Stromal cell of bone marrow (primary cell): ENCODE measurements at places on chromosomes 2 and 18.

DNA sequence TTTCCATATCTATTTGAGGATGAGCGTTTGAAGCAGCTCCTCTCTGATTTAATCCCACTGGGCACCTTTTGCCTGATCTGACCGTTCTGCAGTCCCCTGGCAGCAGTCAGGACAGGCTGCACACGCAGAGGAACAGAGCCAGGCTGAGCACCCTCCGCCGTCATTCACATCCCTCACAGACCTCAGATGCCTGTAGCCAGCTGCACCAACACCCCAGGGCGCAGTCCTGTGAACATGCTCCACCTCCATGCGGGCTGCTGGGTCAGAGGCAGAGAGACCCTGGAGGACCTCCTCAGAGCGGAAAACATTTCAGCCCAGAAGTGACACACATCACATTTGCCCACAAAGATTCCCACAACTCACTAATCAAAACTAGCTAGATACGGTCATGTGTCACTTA lies 146.1 kb downstream of the SEPTIN10 start:
- no peak for DNase-seq

GRCh38 chr2:190528521-190529001 lies 6.0 kb downstream of the NEMP2 start:
- no peak for DNase-seq

DNA sequence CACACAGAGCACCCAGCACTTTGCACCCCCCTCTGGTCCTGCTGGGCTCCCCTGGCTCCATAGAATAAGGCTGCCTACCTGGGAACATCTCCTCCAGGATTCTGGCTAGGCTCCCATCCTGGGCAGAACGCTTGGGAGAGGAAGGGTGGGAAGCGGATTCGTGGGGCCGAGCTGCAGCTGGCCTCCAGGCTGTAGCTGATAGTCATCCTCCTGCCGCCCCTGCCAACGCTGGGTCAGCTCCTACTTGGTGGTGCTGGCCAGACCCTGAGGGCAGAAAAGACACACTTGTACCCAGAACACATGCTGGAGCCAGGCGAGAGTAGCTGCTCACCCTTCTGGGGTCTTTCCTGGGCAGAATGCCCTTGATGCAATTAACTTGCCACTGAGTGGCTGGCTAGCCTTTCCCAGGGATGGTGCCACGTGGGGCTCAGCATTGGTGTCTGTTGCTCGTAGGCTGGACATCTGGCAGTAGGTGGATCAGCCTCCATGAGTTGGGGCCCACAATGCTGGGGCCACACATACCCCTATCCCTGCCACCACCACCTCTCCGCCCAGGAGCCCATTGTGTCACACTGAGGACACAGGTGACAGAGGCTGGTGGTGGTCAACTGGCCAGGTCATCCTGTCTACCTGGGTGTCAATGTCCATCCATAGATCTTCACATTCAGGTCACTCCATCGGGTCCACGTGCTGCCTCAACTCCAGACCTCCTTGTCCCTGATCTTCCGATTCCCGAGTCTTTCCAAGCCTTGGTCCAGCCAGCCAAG lies 112.8 kb downstream of the NDUFA10 start:
- no peak for DNase-seq

- no peak for DNase-seq
Measured at GRCh38 chr2:128787616-128788015, 468.9 kb upstream of the HS6ST1 start.

- DNase-seq, result peak; percentile 14
Measured at GRCh38 chr2:132909427-132909826, 239.4 kb upstream of the LYPD1 start.

- DNase-seq, result no peak
Measured at GRCh38 chr2:10083692-10084211, 3.5 kb upstream of the CYS1 start.

DNA sequence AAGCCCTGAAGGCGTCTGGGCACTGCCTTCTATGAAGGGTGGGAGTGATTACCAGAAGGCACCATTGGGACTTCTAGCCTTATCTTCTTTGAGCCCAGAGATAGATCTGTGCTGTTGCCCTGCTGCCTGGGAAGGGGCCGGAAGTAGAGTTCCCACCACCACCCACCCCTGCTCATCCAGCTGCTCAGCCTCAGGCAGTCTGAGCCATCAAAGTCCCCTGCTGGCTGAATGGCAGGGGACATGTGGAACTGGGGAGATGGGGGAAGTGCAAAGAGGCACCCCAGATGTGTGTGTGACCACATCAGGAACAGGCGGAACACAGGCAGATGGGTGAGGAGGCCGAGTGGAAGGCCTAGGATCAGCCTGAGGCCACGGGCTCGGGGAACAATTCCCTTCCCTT lies 3.3 kb upstream of the WNT10A start:
- no peak for DNase-seq

DNA sequence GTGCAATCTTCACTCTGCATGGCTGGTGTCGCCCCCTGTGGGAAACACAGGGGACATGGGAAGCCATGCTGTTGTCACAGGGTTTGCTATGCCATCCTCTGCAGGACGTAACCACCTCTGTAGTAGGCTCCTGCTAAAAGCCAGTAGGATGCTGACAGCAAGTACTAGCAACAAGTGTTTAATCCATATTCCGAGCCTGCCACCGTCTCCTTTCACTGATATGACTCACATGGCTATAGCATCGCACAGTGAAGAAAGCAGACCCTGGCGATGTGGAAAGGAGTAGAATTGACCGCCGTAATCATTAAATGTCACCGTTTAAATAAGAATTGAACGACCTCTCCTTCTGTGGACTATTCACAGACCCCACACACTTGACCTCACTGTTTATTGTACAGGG lies 57.8 kb downstream of the CD8B2 start:
- DNase-seq, result no peak

DNA sequence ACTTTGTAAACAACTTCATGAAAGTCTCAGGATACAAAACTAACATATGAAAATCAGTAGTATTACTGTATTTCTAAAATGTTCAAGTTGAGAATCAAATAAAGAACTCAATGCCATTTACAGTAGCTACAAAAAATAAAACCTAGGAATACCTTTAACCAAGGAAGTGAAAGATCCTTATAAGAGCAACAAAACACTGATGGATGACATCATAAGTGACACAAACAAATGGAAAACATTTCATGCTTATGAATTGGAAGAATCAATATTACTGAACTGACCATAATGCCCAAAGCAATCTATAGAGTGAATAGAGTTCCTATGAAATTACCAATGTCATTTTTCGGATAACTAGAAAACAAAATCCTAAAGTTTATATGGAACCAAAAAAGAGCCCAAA lies 1038.1 kb downstream of the SUCLG1 start:
- DNase-seq, result no peak

- DNase-seq, result no peak
Measured at GRCh38 chr2:28484835-28485234, 11.0 kb upstream of the PLB1 start.

GRCh38 chr2:110770404-110770958 lies 38.1 kb downstream of the ACOXL start:
- no peak for DNase-seq

DNA sequence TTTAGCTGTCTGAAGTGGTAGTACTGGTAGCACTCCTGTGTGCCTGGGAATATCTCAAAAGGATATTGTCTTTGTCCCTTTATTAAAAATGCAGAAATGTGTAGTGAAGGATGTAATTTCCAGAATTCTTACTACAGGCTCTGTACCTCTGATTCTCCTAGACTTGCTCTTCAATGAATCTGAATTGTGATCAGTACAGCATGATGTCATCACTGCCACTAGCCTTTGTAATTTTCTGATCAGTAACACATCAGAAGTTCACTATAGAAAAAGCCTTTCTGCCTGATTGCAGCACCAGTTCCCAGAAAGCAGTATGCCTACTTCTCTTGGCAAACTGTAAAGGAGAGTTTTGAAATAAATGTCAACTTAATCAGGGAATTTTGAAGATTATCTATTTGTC lies 29.2 kb upstream of the OTOF start:
- no peak for DNase-seq

DNA sequence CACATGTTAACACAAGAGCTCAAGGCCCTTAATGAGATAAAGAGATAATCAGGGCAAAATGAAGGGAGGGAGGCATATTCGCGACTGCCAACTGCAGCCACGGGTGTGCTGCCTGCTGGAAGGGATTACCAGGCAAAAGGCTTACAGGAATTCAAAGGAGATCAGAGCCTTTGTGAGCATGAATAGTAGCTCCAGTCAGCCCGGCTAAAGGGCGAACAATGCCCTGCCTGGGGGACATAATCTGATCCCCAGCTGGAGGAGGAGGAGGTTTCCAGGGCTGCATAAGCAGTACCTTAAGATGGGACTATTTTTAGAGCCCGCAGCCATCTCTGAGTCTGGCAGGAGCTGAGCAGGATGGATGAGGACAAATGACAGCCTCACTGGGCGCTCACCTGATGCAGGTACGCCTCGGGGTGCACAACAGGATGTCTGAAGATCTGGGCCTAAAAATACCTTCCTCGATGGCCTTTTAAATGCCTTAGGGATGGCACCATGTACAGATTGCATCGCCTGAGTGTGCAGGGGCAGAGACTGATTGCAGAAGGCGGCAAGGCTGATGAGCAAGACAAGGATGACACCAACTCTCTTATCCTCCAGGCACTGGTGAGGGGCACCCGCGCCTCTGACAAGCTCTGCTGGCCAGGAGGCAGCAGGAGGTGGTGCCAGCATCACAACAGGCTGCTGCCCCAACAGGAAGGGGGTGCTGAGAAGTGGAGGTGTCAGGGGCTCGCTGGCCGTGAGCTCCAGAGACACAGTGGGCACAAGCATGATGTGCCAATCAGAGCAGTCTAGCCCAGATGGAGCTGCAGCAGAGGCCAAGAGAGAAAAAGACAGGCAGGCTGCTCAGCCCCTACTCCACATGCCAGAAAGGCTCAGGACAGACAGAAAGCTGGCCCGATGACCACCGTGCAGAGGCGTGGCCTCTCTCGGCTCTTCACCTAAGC lies 111.4 kb downstream of the EIPR1 start:
- DNase-seq, result no peak

- DNase-seq, result no peak
Measured at GRCh38 chr2:95068256-95068655, 42.7 kb downstream of the MAL start.

DNA sequence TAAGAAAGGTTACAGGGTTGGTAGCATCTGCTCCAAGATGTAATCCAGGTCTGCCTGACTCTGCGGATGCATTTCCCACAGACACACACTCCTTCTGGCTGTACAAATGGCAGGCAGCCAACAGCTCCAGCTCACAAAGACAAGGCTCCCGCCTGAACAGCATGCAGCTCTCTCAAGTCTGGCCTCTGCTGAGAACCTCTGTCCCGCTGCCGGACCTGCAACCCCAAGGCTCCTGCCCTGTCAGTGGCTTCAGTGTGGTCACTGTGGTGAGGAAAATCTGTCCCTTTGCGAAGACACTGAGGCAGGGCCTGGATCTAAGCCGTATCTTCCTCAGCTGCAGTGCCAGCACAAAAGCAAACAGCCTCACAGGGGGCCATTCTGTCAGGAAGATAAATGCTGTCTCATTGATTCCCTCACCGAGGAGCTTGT lies 469.3 kb upstream of the MEX3C start:
- no peak for DNase-seq

DNA sequence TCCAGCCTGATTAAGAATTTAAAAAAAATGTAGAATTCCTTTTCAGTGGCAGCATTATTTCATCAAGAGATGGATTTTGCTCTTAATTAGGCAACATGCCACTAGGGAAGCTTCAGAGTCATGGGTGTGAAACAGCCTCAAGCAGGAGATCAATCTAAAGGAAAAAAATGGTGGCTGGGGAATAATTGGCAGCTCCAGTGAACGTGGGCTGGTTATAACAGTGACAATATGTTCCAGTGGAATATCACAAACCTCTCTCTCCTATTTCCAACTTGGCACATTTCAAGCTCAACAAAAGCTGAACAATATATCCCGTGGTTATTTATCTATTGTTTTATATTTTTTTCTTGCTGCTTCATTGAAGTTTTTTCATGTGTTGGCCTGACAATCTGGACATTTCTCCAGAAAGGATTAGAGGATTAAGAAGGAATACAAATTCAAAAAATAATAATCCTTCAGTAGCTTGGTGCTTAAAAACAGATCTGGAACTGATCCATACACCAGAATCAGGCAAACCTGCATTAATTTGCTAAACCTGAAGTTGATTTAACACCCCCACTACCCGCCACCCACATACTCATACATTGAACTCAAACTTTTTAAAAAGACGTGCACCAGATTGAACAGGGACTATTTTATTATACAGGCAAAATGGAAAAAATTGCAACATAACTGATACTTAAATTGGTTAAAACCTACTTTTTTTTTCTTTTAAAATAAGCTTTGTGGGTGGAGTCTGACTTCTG lies 255.9 kb upstream of the SPRED2 start:
- no peak for DNase-seq

- no peak for DNase-seq
Measured at GRCh38 chr2:241617431-241618154, 19.4 kb downstream of the THAP4 start.

DNA sequence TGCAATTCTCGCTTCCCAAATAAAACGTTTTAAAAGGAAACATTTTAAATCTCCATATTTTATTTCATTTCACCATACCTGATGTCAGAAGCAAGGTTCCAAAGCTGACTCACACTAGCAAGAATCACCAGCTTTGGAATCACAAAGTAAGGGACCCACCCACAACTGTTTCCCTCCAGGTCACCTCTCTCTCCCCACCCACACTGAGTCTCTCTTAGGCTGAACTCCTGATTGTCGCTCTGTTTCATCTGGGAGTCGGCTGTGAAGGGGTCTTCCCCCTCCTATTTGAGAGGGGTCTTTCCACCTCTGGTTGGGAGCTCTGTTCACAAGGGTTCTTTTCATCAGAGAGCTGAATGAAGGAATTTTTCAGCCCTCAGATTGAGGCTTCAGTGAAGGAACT lies 128.1 kb downstream of the L3MBTL4 start:
- no peak for DNase-seq

DNA sequence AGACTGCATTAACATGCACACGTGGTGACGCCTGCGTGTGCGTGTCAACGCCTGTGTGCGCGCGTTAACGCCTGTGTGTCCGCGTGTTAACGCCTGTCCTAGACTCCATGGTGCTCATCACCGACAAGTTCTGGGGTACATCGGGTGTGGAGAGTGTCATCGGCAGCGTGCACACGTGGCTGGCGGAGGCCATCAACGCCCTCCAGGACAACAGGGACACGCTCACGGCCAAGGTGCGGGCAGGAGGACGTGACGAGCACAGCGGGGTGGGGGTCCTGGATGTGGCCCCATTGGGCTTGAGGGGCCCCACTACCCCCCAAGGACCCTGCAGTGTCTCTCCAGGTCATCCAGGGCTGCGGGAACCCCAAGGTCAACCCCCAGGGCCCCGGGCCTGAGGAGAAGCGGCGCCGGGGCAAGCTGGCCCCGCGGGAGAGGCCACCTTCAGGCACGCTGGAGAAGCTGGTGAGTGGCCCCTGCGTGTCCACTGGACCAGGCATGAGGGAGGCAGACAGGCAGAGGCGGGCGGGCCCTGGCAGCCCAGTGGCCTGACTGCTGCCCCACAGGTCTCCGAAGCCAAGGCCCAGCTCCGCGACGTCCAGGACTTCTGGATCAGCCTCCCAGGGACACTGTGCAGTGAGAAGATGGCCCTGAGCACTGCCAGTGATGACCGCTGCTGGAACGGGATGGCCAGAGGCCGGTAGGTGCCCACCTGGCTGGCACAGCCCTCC lies 29.2 kb downstream of the GPC1 start:
- no peak for DNase-seq
